NCI-H1105 (cell line): ENCODE measurements at places on chromosomes 13 and 19.

- DNase-seq: no peak
Observed at GRCh38 chr13:46179491-46179908, 2.5 kb downstream of the LCP1 start.

- no peak for DNase-seq
Observed at GRCh38 chr13:25406377-25406776, 34.6 kb downstream of the ATP8A2 start.

GRCh38 chr13:27177852-27178251, 6.2 kb upstream of the USP12 start:
- no peak for DNase-seq

DNA sequence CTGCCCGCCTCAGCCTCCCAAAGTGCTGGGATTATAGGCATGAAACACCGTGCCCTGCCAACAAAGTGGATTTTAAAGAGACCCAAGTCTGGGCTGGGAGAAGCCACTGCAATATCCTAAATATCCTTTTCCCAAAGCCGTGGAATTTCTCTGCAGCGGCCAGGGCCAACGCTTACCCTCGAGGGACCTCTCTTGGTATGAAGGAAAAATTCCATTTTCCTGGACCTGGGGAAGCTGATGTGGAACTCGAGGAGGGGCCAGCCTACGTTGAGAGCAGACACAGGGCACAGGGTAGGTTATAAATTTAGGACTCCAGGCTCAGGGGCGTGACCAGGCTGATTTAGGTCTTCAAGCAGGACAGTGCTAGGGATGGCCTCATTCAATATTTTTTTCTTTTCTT, 17.7 kb upstream of the UPF1 start:
- no peak for DNase-seq

- no peak for DNase-seq
Observed at GRCh38 chr13:99172951-99173350, 27.7 kb upstream of the UBAC2 start.

- DNase-seq: no peak
Observed at GRCh38 chr19:56619121-56619520, 23.8 kb upstream of the SMIM17 start.

DNA sequence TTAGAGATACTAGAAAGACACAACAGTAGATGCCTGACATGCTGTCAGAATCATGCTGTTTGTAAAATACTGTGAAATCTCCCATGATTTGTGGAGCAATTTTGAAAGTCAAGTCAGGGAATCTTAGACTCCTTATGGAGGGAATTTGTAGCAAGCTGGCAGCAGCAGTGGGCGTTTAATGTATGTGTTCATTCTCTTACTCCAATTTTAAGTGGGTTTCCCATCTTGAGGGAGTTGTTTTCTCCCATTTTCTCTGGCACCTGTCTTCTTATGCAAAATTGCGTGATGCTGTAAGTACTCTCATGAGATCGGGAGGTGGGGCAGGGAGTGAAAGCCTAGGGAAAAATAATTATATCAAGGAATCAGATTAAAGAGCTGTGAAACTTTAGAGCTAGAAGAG, 16.0 kb upstream of the GTF2F2 start:
- DNase-seq: no peak

- no peak for DNase-seq
Observed at GRCh38 chr19:55676383-55676782, 1.4 kb downstream of the EPN1 start.

DNA sequence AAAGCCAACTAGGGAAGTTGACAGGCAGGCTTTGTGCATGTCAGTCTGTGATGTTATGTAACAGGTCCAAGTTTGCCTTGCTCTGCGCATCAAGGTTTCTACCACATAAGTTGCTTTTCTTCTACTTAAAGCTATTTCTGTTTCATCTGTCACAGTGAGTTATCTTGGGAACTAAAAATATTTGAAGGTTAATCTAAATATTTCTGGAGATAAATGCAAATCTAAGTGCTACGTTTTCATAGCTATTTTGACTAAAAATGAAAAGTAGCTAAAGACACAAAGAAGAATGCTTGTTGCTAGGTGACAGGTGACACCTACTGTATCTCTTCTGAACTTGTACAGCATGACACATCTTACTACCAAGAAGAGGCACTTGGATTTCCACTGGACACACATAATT, 135.6 kb downstream of the KLF12 start:
- no peak for DNase-seq

DNA sequence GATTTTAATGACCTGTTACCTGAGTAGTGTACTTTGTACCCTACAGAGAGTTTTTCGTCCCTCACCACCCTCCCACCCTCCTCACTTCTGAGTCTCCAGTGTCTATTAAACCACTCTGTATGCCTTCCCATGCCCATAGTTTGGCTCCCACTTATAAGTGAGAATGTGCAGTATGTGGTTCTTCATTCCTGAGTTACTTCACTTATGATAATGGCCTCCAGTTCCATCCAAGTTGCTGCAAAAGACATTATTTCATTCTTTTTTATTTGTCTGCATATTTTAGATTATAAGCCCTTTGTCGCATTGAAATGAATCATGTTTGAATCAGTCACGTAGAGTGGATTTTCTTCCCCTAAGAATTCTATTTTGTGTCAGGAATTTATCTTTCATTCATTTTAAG, 12.2 kb upstream of the HTR2A start:
- DNase-seq: no peak

DNA sequence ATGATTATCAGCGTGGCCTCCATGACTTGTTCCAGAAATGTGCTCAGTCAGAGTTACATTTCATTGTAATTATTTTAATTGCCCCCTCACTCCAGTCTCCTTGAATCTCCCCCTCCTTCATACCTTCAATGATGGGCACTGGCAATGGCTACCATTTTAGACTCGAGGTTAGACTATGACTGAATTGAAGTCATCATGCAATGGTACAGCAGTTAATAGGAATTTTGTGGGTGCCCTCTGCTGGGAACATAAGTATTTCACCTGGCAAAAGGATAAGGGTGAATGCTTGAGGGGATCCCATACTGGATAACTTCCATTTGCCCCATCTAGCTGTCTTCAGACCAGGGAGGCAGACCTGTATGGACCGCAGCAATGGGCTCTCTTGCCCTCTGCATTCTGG, 32.2 kb upstream of the USP12 start:
- DNase-seq: no peak

- DNase-seq: no peak
Observed at GRCh38 chr13:103898481-103898880, 832.3 kb upstream of the SLC10A2 start.

- DNase-seq: no peak
Observed at GRCh38 chr19:42246143-42246921, 3.9 kb upstream of the GSK3A start.

DNA sequence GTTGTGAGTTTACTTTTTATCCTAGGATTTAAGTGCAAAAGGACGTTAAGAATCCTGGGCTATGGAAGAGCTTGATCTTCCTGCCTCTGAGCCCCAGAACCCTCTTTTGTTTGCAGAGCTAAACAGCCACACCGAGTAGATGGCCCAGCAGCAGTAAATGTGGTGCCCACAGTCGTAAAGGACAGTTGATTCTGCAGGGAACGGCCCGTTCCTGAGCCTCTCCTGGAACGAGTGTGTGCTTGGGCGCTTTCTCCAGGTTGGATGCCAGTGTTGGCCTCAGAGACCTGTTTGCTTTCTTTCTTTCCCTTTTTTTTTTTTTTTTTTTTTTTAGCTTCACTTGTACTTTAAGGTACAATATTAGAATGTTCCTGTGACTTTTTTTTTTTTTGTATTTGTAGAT, 41.7 kb downstream of the SPATA13 start:
- DNase-seq: no peak

- DNase-seq: no peak
Observed at GRCh38 chr13:110971486-110971885, 56.6 kb upstream of the ANKRD10 start.

GRCh38 chr19:31937983-31938382, 407.4 kb upstream of the ZNF507 start:
- DNase-seq: no peak

DNA sequence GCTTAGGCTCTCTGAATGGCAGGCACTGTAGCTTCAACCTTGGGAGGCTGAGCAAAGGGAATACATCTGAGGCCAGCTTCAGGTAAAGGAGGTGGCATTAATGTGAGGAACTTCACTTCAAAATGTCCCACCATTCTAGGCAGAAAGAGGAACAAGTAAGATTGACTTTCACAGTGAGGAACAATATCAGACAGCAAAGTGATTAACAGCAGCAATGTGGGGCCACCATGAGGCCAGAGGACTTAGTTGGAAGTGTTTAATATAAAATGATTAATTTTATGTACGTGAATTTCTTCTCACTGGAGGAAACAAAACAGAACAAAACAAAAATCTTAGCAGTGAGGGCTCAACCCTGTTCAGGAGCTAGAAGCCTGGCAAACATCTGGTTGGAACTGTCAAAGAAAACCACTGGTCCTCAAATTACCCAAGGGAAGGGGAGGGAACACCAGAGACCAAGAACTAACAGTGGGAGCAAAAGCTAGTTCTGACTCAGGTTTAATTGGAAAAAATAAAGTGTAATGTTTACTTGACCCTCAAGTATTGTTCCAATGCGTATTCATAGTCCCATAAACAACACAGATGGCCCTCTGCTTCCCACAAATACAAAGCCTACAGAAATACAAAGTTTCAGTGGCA, 43.9 kb upstream of the FRY start:
- no peak for DNase-seq

DNA sequence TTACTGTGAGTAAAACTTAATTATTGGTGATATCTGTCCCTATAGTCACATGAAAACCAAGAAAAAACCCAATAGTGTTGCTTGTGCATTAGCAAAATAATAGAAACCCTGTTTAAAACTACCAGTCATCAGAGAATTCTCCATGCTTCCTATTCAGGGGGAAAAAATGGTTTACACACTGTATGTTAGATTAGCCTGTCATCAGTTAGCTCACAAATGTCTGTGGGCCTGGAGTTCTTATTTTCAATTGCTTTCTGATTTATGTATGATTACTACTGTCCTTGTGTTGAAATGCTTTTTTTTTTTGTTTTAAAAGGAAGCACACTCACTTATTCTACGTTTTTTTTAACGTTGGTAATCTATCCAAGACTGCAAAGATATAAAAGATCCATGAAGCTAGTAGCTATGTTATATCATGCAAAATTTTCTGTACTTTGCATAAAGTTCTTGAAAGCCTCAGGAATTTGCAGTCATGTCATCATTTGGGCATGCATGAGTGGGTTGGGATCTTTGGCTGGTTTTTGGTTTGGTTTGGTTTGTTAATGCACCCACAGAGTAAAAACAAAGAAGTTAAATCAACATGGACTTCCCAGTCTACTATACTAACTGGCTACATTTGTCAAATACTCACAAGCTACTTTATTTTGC, 25.9 kb downstream of the RXFP2 start:
- DNase-seq: no peak

- DNase-seq: no peak
Observed at GRCh38 chr13:32849369-32849768, 166.9 kb upstream of the KL start.

GRCh38 chr19:56126983-56127780, 6.1 kb upstream of the ZNF787 start:
- no peak for DNase-seq

DNA sequence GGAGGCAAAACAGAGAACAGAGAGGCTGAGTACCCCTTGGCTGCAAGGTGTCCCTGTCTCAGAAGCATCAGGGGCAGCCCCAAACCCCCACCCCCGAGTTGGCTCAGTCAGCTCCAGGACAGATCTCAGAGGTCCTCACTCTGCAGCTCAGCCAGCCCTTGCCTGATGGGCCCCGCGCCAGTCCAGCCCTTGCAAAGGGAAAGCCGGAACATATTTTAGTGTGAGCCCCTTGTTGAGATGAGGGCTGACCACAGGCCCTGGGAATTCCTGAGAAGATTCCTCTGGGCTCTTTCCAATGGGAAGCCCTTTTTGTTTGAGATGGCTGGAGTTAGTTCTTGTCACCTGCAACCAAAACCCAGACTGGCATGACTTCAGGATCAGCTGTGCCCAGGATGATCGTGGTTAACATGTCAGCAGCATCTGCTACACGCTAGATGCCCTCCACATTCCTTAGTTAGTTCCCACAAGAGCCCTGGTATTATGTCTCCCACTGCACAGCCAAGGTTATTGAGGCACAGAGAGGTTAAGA, 33.9 kb upstream of the CCNE1 start:
- no peak for DNase-seq

GRCh38 chr19:2602391-2603181, 99.9 kb downstream of the GNG7 start:
- DNase-seq: no peak

DNA sequence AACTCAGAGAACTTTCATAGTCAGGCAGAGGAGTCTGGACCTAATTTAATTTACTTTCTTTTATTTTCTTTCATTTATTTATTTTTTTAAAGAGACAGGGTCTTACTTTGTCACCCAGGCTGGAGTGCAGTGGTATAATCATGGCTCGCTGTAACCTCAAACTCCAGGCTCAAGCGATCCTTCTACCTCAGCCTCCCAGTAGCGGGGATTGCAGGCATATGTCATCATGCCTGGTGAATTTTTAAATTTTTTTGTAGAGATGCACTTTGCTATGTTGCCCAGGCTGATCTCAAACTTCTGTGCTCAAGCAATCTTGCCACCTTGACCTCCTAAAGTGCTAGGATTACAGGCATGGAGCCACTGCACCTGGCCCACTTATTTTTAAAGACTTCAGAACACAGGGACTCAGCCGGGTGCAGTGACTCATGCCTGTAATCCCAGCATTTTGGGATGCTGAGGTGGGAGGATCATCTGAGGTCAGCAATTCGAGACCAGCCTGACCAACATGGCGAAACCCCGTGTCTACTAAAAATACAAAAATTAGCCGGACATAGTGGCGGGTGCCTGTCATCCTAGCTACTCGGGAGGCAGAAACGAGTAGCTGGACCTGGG, 50.6 kb downstream of the KLF5 start:
- no peak for DNase-seq

DNA sequence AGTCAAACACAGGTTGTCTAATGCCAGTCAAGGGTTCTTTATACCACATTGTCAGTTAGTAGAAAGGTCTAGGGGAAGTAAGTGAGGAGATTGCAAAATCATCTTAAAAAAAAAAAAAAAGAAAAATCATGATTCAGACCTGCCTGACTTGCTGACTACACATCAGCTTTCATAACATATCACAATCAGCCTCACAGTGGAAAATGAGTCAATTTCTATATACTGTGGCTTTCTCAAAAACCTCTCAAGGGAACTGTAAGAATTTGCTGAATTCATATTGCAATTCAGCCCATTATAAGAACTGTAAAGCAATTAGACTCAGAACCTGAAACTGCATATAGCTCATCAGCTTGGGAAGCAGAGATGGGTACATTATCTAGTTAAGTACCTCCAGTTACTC, 75.3 kb upstream of the GPC6 start:
- DNase-seq: no peak
